ENCODE measurements at places on chromosomes 12 and 14.

DNA sequence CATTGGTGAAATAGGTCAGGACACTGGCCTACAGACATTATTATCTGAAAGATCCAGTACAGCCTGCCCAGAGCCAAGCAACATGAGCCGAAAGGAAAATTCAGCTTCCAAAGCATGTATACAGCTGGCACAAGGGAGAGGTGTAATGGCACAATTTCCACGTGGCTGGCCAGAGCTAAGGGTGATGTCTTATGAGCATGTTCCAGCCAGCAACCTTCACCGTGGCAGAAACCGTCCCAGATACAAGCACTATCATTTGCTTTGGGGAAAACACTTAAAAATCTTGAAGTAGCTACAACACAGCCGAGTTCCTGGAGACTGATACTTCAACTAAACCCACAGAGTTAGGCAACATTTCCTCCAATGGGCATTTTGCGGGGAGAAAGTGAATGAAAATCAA lies 44.5 kb downstream of the CORO1C start:
- DNase-seq, result no peak

DNA sequence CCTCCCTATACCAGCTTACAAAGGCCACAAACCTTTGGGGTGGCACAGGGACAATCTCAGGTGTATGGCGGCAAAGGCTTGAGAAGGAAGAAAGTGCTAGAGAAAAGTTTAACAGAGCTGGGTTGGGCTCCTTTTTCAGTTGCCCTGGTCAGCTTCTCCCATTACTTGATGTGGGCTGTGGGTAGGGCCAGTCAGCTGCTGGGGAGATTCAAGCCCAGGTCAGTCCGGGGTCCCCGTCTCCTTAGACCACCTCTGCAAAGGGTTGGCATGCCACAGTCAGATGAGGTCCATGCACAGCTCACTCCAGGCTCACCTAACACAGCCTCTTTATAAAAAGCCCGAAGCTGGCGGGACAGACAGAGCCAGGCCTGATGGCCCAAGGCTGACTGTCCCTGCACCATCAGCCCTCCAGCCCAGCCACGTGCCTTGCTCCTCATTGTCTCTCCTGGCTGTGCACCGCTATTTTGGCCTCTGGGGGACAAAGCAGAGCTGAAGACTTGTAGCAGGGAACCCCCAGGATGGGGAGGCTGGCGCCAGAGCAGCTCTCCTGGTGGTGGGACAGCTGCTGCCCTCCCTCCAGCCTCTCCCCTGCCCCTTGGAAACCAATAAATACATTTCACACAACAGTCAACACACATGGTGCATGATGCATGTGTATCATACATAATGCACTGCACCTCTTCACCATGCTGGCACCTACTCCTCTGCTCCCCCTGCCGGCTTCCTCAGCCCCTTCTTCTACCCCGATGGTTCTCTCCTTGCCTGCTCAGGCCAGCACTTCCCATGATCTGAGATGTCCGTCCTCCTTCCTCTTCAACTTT lies 61.7 kb upstream of the DDX11 start:
- peak; percentile 30 for DNase-seq

- DNase-seq, result no peak
Measured at GRCh38 chr12:131756441-131756840, 45.6 kb downstream of the SFSWAP start.

- no peak for DNase-seq
Measured at GRCh38 chr14:95340201-95340697, 20.5 kb upstream of the CLMN start.

GRCh38 chr12:92140896-92141536 lies 4.6 kb downstream of the BTG1 start:
- no peak for DNase-seq

DNA sequence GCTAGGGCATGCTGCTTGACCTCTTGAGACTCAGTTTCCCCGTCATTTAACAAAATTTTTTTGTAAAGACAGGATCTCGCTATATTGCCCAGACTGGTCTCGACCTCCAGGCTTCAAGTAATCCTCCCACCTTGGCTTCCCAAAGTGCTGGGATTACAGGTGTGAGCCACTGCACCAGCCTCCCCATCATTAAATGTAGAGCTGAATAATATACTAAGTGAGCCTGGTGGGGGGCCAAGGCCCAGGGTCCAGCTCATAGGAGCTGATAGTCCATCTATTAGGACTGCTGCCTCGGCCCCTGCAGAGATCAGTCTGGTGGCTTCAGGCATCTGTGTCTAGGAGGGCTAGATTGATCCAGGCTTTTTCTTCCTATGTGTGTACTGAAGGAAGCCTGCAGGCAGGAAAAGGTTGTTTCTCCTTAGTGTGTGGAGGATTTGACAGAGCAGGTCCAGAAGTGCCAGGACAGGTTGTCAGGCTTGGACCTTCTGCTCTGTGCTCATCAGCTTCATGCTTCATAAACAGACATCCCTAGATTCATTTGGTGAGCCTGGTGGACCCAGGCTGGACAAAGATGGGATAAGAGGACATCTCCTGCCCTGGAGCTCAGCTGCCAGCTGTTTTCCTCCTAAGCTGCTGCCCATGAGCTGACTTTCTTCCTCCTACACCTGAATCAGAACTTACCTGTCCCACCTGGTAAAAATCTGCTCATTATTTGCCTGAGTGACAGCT lies 135.4 kb downstream of the ZFP36L1 start:
- DNase-seq, result no peak

DNA sequence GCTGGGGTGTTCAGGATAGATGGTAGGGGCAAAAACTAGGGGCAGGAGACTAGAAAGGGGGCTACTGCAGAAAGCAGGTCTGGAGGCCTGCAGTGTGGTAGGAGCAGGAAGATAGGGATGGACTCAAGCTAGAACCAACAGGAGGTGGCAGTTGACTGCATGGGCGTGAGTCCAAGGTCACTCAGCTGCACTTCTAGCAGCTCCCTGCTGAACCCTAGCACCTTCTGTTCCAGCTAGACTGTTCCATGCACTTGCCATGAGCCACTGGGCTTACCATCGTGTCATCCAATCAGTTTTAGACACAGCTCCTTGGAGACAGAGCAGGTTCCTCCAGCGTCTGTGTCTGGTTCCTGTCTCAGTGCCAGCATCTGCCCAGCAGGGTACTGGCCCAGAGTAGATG lies 11.3 kb upstream of the KRT8 start:
- DNase-seq, result no peak

GRCh38 chr14:29442696-29443095 lies 485.0 kb downstream of the PRKD1 start:
- DNase-seq, result no peak

GRCh38 chr14:74516451-74517160 lies 23.0 kb downstream of the ISCA2 start:
- DNase-seq, result no peak

DNA sequence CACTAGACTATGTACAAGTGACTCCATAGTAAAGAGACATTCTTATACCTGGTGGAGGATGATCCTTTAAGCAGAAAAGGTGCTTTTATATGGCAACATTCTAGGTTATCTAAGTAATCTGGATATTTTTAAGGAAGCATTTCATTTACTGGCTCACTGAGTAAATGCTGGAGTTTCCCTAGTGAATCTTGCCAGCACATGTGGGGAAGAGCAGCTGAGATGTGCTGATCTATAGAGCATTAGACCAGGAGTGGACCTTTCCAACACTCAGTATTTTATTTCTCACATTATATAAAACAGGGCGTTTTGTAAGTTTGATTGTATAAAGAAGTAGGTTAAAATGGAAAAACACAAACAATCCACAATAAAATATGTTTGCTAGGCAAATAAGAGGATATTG lies 478.5 kb downstream of the ATP23 start:
- DNase-seq, result no peak

DNA sequence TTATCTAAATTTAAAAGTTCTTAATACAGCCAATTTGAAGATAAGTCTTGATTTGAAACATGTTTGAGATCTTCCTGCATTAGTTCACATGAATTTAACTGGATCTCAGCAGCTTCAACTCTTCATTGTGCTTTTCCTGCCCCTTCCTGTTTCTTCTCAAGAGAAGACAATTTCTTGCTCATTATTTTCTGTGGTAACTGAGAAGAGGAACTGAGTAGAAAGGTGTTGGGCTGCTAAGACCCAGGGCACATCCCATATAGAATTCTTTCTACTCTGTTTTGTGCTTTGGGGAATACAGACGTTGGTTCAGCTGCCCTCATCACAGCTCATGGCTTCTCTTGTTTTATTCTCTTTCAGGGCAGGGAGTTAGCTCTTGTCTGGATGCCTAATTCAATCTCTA lies 110.2 kb downstream of the SNAPC1 start:
- DNase-seq, result no peak

DNA sequence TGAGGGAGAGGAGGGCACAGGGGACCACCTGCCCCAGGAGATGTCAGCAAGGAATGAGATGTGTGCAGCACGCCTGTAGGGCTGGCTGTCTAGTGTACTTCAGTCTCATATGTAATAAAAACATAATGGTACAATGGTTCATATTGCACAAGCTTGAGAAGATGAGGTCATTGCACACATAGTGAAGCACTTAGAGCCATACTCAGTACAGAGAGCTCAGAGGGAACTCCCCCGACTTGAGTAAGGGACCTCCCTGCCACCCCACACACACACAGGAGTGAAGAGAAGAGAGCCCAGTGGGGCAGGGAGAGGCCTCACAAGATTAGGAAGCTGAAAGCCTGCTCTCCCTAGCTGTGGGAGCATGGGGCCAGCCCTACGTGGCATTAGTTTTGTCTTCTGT lies 61.5 kb downstream of the SLC6A12 start:
- DNase-seq, result no peak

DNA sequence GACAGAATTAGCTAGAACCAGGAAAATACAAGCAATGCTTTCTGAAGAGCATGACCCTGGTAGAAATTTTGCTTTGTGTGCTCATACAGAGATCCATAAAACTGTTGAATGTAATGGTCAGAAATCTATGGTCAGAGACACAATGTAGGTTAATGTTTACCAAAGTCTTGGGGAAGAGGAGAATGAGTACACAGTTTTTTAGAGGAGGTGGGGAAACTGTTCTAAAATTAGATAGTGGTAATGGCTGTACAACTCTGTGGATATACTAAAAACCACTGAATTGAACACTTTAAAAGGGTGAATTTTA lies 109.5 kb upstream of the ARHGAP5 start:
- DNase-seq, result no peak

DNA sequence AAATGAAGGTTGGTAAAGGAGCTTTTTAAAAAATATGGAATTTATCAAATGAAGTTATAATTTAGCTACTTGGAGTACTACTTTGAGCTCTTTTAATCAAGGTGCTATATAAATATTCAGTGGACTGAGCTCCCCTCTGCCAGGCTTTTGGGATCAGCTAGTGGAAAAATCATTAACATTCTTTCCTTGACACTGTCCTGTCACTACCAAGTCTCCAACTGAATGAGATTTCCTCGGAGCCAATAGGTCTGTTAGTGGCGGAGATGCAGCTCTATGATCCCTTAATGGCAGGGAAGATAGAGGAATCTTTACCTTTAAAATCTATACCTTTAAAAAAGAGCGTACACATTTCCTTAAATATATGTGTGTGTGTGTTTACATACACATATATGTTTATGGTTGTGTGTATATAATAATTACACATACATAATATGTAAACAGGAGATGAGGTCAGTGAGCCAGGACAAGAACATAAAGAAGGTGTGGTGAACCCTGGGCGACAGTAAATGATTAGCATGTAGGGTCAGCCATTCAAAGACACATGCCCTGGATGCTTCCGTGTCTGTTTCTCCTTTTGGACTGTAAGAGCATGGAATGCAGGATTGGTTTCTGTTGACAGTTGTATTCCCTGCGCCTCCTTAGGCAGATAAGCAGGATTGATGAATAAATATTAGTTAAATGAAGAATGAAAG lies 47.7 kb upstream of the ATP2A2 start:
- no peak for DNase-seq

DNA sequence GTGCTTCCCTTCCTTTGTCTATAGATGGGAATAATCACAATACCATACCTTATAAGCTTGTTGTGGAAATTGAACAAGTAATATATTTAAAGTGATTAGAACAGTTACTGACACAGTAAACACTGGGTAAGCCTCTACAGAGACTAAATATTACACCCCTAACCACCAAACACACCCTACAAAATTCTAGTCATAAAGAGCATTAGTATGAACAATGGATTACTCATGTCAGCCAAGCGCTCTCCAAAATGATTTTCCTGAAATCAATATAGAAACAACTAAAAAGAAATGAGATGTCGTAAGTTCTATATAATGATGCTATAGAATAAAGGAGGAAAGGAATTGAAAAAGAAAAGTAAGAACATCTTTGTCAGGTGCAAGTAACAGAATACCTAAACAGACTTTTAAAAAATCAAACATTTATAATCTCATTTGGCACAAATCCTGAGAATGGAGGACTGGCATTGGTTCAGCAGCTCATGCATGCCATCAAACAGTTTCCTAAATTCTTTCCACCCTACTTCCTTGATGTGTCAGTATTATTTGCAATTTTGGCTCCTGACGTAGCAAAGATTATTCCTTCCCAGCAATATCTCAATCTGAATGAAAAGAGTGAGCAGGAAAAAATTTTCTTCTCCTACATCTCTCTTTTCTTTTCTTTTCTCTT lies 118.0 kb downstream of the SINHCAF start:
- DNase-seq, result no peak

GRCh38 chr14:35277179-35277578 lies 15.0 kb upstream of the PSMA6 start:
- no peak for DNase-seq

DNA sequence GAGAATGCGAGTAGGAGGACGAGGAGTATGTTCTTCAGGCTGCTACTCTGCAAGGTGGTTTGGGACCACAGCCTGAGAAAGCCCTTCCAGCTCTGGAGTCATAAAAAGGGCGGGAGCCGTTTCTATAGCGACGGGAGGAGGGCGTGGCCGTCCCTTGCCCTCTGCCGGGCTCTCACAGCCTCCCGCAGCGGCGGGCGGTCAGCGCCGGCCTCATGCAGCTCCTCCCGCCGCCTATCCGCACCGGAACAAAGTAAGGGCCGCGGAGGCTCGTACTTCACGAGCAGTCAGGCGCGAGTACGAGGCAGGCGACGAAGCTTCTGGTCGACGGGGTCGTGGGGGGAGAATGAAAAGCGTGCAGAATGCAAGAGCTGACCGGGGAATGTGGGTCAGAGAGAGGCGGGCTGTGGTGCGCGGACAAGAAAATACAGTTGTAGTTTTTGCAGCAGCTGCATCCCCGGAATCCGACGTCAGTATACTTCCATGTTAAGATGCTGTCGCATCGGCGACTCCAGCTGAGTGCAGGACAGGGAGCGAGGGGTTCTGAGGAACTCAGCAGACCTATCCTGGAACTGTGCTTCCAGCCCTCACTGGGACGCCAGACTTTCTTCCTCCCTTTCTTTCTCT lies at the start of gene DYRK4:
TSS of gene DYRK4 (plus strand) at position 175 of the 624 bp plus-strand sequence. CDS start at position 213, 38 bp downstream.
- DNase-seq, result peak; percentile 41

- DNase-seq, result no peak
Measured at GRCh38 chr12:21429994-21430393, 7.5 kb upstream of the PYROXD1 start.

GRCh38 chr12:113537751-113538087 lies 66.0 kb upstream of the LHX5 start:
- DNase-seq, result no peak

DNA sequence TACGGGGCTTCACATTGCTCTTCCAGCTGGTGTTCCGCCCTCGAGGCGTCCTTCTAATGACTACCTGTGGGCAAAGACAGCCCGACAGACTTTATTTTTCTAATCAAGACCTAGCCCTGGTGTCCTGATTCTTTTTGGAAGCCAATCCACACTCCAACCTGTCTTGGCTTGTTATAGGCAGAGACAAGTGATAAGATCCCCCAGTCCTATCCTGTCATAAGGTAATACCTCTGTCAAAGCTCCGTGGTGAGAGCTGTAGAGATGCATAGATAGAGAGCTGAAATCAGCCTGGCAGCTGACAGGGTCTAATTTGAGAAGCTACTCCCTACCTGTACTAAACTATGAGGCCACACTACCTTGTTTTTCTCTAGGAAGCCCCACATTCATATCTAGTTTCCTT lies 11.5 kb upstream of the WNK1 start:
- DNase-seq, result no peak

- DNase-seq, result no peak
Measured at GRCh38 chr14:54777395-54777794, 125.2 kb downstream of the GCH1 start.

All from stimulated activated CD8-positive, alpha-beta memory T cell treated with anti-CD3 and anti-CD28 coated beads, Interleukin-4, amount 100 ng/mL, for 48 hours (primary cell).